ENCODE measurements at places on chromosomes 5 and 9. TPM values are rescaled to one million over a fixed set of nuclear protein-coding genes. Genes with fewer than 3 reads are reported as not detected.

GRCh38 chr5:96506376-96506775 lies 73.3 kb upstream of the PCSK1 start:
- peaks cover 2% of the 10 kb centered on the region for H3K27me3 ChIP-seq
- no peak for DNase-seq
- H3K36me3 ChIP-seq, result no peaks in the 10 kb centered on the region
- no peaks in the 10 kb centered on the region for H3K4me1 ChIP-seq
- H3K27ac ChIP-seq, result no peak overlapping the region

- H3K4me1 ChIP-seq, result no peaks in the 10 kb centered on the region
- no peak overlapping the region for H3K4me3 ChIP-seq
- DNase-seq, result no peak
- no peaks in the 10 kb centered on the region for H3K36me3 ChIP-seq
- no peaks in the 10 kb centered on the region for H3K27me3 ChIP-seq
- H3K27ac ChIP-seq, result no peak overlapping the region
Observed at GRCh38 chr9:12809720-12810119, 34.9 kb downstream of the LURAP1L start.

DNA sequence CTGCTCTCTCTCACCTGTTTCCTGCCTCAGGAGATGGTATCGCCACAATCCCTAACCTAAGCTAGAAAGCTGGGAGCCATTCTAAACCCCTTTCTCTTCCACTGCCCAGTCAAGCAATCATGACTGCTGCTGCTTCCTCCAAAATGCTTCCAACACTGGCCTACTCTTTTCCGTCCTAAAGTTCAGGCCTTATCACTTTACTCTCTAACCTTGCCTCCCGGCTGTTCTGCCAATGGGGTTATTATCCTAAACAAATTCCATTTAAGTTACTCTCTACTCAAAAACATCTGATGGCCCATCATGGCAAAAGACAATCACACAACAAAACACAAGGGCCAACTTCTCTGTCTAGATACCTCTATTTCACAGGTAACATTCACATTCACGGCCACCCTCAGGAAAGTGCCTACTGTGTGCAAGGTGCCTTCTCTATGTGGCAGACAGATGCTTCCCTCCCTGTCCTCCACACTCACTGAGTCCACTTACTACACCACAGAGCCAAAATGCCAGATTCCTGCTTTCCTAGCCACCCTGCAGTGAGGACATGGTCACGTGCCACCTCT lies 168.0 kb downstream of the CDK5RAP2 start:
- no peak overlapping the region for H3K27ac ChIP-seq
- no peak overlapping the region for H3K4me3 ChIP-seq
- DNase-seq, result no peak
- no peaks in the 10 kb centered on the region for H3K4me1 ChIP-seq

The GRAMD2B gene
- 4.9 TPM for total RNA-seq

- no peaks in the 10 kb centered on the region for H3K36me3 ChIP-seq
- H3K27me3 ChIP-seq, result peaks cover 2% of the 10 kb centered on the region
- DNase-seq, result no peak
- H3K4me1 ChIP-seq, result no peaks in the 10 kb centered on the region
Observed at GRCh38 chr9:138101444-138102234, 224.1 kb downstream of the CACNA1B start.

The PHF24 gene
- total RNA-seq, result 0.13 TPM

GRCh38 chr5:74576941-74577456 lies 63.5 kb downstream of the ENC1 start:
- peaks cover 7% of the 10 kb centered on the region for H3K27me3 ChIP-seq
- H3K4me1 ChIP-seq, result peaks cover 18% of the 10 kb centered on the region

DNA sequence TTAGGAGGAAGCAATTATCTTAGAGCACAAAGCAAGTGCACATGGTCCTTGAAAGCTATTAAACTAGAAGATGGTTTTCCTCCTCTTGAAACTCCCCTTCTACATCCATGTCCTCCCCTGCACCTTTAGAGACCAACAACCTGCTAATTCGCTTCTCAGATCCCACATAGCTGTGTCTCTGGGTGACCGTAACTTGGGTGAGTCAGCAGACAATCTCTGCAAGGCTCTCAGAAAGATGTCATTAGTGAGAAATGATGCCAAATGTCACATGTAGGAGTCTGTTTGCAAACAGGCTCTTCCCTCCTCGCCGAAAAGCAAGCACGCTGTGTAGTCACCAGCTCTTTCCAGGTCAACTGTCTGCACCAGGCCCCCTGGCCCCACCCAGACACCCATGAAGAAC lies 291.8 kb downstream of the SLIT3 start:
- H3K27me3 ChIP-seq, result peaks cover 4% of the 10 kb centered on the region
- no peak for DNase-seq
- no peaks in the 10 kb centered on the region for H3K4me1 ChIP-seq
- H3K36me3 ChIP-seq, result no peaks in the 10 kb centered on the region
- no peak overlapping the region for H3K27ac ChIP-seq

The HBEGF gene
- total RNA-seq, result 0.22 TPM

The IL17B gene
- not detected for total RNA-seq

The CCDC183 gene
- not detected for total RNA-seq

The GTF3C4 gene
- total RNA-seq, result 16.6 TPM

GRCh38 chr9:89725271-89725670 lies 120.5 kb downstream of the GADD45G start:
- DNase-seq, result no peak
- no peaks in the 10 kb centered on the region for H3K27me3 ChIP-seq
- no peaks in the 10 kb centered on the region for H3K36me3 ChIP-seq
- H3K4me3 ChIP-seq, result no peak overlapping the region
- peaks cover 3% of the 10 kb centered on the region for H3K4me1 ChIP-seq
- H3K27ac ChIP-seq, result no peak overlapping the region

GRCh38 chr5:97851036-97851435 lies 668.0 kb upstream of the RIOK2 start:
- H3K4me1 ChIP-seq, result no peaks in the 10 kb centered on the region
- H3K36me3 ChIP-seq, result no peaks in the 10 kb centered on the region
- H3K4me3 ChIP-seq, result no peak overlapping the region
- no peaks in the 10 kb centered on the region for H3K27me3 ChIP-seq
- DNase-seq, result no peak

The PCDHGB2 gene
- 2.6 TPM for total RNA-seq

GRCh38 chr9:102225841-102226441 lies 487.5 kb upstream of the GRIN3A start:
- H3K27ac ChIP-seq, result no peak overlapping the region
- no peaks in the 10 kb centered on the region for H3K27me3 ChIP-seq
- H3K4me1 ChIP-seq, result no peaks in the 10 kb centered on the region
- DNase-seq, result no peak
- H3K36me3 ChIP-seq, result no peaks in the 10 kb centered on the region

- no peak overlapping the region for H3K4me3 ChIP-seq
- H3K27me3 ChIP-seq, result no peaks in the 10 kb centered on the region
- DNase-seq, result no peak
- H3K4me1 ChIP-seq, result no peaks in the 10 kb centered on the region
- H3K36me3 ChIP-seq, result no peaks in the 10 kb centered on the region
Observed at GRCh38 chr5:9156282-9156681, 389.6 kb downstream of the SEMA5A start.

The BASP1 gene
- total RNA-seq, result 316 TPM

The GABRB2 gene
- 0.29 TPM for total RNA-seq

The FAT2 gene
- 0.02 TPM for total RNA-seq

DNA sequence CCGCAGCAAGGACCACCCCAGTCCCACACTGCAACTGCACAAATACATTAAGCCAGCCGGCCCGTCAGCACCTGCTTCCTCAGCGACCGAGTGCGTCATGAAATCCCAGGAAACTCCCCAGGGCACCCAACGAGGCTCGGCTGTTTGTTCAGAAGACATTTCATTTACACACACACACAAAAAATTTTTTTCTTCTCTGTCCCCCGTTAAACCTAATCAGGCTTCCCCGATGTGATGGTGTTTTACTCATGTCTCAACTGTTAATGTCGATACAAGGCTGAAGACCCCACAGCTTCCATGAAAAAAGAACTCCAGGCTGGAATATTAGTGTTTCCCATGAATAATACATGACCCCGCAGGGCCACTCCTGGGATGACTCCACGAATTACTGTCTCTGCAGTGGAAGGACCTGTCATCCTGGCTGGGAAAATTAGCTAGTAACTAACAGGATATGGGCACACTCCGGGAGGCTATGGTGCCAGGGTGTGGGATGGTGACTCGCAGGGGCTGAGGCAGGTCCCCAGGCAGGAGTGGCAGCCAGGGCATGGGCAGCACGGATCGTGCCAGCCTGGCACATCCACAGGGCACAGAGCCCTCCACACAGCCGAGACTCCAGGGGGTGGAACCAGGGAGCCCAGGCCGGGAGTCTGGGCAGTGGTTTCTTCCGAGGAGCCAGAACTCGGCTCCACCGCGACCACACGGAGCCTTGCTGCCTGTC lies 102.4 kb downstream of the VAV2 start:
- H3K4me1 ChIP-seq, result peaks cover 13% of the 10 kb centered on the region
- H3K4me3 ChIP-seq, result no peak overlapping the region
- H3K36me3 ChIP-seq, result peaks cover 49% of the 10 kb centered on the region
- no peak for DNase-seq

The ADGRV1 gene
- not detected for total RNA-seq

DNA sequence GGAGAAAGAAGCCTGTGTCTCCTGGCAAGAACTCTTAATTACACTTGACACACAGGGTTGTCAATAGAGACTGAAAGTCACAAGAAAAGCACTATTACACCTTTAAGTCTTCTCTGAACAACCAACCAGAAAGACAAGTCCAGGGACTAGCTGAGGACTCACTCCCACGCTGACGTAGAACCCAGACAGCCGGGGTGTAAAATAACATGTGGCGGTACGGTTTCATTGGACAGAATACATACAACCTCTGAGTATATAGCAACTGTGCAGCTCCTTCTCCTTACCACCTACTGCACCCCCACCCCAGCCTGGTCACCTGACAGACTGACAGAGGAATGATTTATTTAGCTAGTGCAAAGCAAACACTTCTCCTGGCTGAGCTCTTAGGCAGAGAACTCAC lies 103.4 kb upstream of the RASEF start:
- H3K27me3 ChIP-seq, result no peaks in the 10 kb centered on the region
- H3K4me3 ChIP-seq, result no peak overlapping the region
- no peaks in the 10 kb centered on the region for H3K36me3 ChIP-seq

DNA sequence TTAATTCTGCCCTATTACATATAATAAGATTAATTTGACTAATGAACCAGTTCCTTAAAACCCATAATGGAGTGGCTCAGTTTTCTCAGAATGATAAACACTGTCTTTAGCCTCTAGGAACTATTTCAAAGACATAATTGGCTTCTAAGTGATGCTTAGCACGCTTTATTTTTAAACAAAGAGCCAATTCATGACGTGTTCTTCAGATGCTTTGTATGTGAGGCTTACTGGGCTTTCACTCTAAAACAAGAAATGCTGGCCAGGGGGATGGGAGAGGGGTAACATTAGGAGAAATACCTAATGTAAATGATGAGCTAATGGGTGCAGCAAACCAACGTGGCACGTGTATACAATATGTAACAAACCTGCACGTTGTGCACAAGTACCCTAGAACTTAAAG lies 7.6 kb upstream of the SFXN1 start:
- H3K27me3 ChIP-seq, result peaks cover 17% of the 10 kb centered on the region
- H3K4me1 ChIP-seq, result no peaks in the 10 kb centered on the region
- H3K36me3 ChIP-seq, result no peaks in the 10 kb centered on the region

The SLC6A7 gene
- not detected for total RNA-seq

- H3K27me3 ChIP-seq, result peaks cover 12% of the 10 kb centered on the region
- H3K36me3 ChIP-seq, result no peaks in the 10 kb centered on the region
- DNase-seq, result no peak
- no peak overlapping the region for H3K27ac ChIP-seq
- no peaks in the 10 kb centered on the region for H3K4me1 ChIP-seq
Observed at GRCh38 chr5:172405226-172406107, 48.9 kb downstream of the SH3PXD2B start.

DNA sequence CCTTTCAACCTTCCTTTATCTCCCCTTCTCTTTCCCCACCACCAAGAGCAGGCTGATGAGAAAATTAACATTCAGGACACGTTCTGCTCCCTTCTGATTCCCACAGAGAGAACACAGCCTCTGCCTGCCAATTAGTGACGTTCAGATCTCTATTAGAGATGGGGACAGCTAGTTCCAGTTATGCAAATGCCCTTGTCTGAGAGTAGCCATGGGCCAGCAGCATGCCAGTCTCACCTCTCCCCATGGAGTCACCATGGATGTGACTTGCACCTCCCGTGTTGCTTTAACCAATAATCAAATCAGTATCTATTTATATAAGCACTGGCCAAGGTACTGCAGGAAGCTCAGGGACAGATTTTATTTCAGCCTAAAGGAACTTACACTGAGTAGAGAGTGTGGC lies 61.3 kb downstream of the KCNIP1 start:
- DNase-seq, result no peak
- no peak overlapping the region for H3K4me3 ChIP-seq
- peaks cover 13% of the 10 kb centered on the region for H3K27me3 ChIP-seq

- H3K27me3 ChIP-seq, result peaks cover 18% of the 10 kb centered on the region
- no peak overlapping the region for H3K4me3 ChIP-seq
- DNase-seq, result no peak
Observed at GRCh38 chr9:136625101-136626065, 37.3 kb upstream of the EGFL7 start.

DNA sequence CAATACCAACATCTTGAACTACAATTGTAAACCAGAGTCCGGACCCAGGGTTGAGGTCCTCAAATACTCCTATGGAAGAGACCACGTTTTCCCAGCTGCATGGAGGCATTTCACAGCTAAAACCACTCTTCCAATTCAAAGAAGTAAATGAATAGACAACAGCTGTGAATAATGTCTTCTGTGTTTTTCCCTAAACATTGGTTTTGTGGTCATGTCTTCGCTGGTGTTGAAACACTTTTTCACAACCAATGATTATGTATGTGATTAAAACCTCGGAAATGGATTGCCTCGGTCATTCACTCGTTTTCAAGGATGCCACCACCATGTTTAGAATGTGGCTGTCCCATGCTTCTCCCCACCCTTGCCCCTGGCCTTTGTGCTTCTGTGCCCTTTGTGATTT lies 9.4 kb upstream of the TENT4A start:
- peaks cover 5% of the 10 kb centered on the region for H3K4me1 ChIP-seq
- H3K27ac ChIP-seq, result no peak overlapping the region
- DNase-seq, result no peak
- H3K27me3 ChIP-seq, result peaks cover 22% of the 10 kb centered on the region

The ETF1 gene
- total RNA-seq, result 99.6 TPM

DNA sequence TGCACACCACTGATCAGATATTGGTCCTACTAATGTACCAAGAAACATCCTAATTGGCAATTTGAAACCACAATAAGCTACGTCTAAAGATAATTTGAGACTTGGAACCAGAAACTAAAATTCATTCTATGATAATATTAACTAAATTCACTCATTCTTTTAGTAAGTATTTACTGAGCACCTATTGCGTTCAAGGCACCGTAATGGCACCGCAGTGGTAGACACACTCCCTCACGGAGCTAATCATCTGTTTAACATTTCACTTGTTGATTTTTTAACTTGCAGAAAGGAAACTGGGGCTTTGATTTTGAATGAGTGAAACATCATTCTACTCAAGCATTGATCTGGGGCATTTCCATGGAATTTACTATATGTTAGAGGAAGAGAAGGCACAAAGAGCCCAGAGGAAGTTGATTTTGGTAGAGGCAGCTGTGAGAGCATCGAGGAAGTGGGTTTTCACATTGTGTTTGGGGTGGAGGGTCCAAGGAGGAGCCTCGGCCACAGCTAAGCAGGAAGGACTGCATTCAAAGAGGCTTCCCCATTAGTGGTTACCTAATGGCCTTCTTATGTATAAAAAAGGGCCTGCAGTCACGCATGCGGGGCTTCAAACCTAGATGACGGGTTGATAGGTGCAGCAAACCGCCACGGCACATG lies 7.1 kb downstream of the RAPGEF1 start:
- H3K36me3 ChIP-seq, result peaks cover 44% of the 10 kb centered on the region
- peak overlapping the region; percentile 89 for H3K27ac ChIP-seq
- no peaks in the 10 kb centered on the region for H3K27me3 ChIP-seq
- peak overlapping the region; percentile 70 for H3K4me3 ChIP-seq

GRCh38 chr5:159405611-159406031 lies 75.3 kb upstream of the IL12B start:
- peak overlapping the region; percentile 74 for H3K27ac ChIP-seq
- peaks cover 47% of the 10 kb centered on the region for H3K4me1 ChIP-seq
- H3K27me3 ChIP-seq, result no peaks in the 10 kb centered on the region
- H3K4me3 ChIP-seq, result peak overlapping the region; percentile 29
- H3K36me3 ChIP-seq, result no peaks in the 10 kb centered on the region

Measured in activated B cell treated with CpG ODN at 0.5 μM for 24 hours (primary cell).